ENCODE measurements at places on chromosomes 16 and 17.

DNA sequence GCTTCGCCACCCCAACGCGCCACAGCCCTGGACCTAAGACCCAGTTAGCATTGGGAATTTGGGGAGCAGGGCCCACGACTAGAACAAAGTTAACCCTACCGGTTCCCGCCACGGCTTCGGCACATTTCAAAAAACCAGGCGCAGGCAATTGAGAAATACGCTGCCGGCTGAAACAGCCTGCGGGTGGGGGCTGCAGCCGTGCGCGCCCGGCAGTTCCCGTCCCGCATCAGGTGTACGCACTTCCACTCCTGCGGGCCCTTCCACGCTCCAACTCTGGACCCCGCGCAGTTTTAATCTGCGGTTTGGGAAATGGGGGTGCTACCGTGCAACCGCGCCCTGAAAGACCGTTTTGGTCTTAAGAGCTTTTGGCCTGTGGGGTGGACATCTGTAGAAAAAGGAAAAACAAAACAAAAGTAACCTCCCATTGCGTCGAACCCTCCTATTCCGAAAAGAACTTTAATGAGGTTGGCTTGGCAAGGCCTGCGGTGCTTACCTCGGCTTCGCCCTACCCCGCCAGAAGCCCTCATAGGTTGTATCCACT, 7.1 kb downstream of the IRX5 start:
- no peak for DNase-seq

GRCh38 chr17:37750292-37750691, 5.4 kb upstream of the HNF1B start:
- no peak for DNase-seq

GRCh38 chr16:84819644-84820304, at the start of gene CRISPLD2:
TSS of gene CRISPLD2 (plus strand) at chr16:84819985. CDS start at chr16:84838496, 18,511 bp downstream.
- peak; percentile 80 for DNase-seq

DNA sequence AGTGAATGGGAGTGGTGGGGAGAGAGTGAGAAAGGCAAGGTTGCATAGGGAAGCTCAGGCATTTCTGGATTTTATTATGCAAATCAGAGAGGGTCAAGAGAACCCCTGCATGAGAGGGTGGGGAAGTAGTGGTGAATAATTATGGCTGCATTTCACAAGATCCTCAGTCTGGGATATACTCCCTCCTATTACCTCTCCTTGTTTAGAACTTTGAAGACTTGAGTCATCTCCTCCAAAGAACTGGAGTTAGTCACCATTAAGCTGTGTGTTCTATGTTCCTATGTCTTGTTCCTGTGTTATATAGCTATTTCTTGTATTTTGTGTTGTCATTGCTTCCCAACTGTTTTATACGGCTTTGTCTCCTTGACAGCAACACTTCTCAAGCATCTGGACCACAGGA, 18.4 kb downstream of the SOX9 start:
- DNase-seq, result no peak

DNA sequence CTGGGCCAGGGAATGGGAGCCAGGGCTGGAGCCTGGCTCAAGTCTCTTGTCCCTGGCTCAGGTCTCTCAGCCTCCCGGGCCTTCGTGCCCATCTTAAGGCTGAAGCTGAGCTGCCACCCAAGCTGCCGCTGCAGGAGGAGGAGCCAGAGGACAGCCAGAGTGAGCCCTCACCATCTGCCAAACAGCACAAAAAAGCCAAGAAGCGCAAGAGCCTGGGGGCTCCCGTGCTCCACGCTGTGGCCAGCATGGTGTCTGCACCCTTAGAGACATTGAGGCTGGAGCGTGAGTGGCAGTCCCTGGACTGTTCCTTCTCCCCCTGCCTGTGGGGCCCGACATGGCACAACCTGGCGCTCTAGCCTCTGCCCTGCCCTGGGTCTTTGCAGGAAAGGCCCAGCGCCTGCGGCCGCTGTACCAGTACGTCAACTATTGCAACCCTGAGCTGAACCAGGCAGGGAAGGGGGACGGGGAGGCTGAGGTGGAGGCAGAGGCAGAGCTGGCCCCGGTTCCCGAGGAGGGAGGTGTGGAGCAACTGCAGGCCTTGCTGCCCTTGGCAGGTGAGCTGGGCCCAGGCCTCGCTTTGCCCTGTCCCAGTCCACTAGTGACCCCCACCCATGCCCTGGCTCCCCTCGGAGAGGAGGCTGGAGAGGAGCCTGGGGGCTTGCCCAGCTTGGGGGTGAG, 1.3 kb downstream of the C16orf86 start:
- DNase-seq, result peak; percentile 32

GRCh38 chr17:17539591-17539990, 43.4 kb upstream of the RASD1 start:
- DNase-seq, result no peak

DNA sequence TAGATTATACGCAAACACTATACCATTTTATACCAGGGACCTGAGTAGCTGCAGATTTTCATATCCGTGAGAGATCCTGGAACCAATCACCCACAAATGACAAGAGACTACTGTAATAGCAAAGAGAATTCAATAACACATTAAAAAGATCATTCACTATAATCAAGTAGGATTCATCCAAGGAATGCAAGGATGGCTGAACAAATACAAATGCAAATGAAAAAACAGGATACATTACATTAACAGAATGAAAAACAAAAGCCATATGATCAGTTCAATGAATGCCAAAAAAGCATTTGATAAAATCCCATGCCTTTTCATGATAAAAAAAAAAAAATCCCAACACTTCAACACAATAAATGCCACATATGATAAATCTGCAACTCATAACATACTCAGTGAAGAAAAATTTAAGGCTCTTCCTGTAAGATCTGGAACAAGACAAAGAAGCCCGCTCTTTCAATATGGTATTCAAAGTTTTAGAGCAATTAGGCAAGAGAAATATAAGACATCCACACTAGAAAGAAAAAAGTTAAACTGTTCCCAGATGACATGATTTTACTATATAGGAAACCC, 29.0 kb downstream of the N4BP1 start:
- no peak for DNase-seq

- no peak for DNase-seq
These were observed 74.6 kb downstream of the TMEM100 start for GRCh38 chr17:55648086-55648485.

- no peak for DNase-seq
These were observed 5.3 kb upstream of the HS3ST6 start for GRCh38 chr16:1923299-1924034.

DNA sequence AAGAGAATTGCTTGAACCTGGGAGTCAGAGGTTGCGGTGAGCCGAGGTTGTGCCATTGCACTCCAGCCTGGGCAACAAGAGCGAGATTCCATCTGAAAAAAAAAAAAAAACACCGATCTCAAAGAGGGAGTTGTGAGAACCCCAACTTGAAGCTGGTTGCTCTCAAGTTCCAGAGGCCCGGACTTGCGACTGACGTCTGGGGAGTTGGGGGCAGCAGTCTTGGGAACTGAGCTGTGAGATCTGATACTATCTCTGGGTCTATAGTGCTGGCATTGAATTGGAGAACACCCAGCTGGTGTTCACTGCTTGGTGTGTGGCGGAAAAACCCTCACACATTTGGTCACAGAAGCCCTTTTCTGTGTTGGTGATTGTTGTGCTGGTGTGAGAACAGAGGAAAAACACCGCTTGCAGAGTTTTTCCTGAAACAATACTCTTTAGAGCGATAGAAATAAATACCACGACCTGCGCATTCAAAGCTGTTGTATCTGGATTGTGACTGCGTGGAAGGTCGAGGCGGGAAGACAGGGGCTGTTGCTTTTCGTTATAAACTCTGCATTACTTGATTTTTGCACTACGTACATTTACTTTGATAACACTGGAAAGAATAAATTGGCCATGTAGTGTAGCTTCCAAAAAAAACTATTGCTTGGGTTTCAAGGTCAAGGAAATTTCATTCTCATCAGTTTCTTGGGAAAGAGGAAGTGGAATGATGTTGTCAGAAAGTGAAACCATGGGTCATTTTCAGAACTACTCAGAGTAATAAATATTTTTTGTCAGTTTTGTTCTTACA, 8.8 kb downstream of the SCIMP start:
- no peak for DNase-seq

DNA sequence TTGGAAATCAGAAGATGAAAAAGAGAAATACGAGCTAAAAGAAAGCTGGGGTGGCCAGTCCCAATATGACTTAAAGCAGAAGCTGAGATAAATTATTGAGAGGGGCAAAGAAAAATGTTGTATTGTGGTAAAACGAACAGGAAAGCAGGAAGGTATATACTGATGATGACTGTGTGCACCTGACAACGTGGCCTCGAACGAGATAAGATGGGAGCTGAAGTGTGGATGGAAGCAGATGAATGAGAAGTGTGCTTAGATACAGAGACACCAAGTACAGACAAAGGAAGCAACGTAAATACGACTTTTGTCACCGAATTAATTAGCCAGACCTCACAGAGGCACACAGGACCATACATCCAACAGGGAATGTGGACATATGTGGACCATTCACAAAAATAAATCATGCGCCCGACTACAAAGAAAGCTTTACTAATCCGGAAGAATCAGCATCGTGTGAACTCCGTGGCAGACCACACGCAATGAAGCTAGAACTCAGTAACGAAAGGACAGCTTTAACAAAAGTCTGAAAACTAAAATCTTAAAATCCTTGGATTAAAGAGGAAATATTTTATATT, 218.7 kb downstream of the RPTOR start:
- no peak for DNase-seq

Data from NCI-H1930 (cell line).